ENCODE measurements at places on chromosomes 6 and 20.

DNA sequence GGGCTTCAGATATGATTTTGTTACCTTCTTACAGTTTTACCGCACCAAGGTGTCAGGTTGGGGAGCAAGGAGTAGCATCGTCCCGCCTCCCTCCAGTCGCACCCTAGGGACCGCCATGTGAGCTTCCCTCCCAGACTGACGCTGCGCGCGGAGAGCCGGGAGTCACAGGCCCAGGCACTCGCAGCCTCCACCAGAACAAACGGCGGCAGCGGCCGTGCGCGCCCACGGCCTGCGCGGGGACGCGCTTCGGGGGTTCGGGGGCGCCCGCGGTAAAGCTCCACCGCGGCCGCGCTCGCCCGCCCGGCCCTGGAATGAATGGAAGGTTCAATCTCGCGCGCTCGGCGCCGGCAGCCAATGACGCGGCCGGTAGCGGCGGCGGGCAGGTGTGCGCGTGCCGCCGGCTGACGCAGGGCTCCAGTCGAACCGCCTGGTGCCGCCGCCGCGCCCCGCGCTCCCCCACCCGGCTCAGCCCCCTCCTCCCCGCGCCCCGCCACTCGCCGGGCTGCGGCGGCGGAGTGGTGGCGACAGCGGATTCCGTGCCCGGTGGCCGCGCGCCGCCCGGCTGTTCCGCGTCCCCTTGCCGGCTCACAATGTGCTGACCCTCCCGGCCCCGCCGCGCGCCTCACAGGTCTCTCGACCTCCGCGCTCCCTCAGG, 16.5 kb upstream of the LIN28B start:
- DNase-seq = no peak

DNA sequence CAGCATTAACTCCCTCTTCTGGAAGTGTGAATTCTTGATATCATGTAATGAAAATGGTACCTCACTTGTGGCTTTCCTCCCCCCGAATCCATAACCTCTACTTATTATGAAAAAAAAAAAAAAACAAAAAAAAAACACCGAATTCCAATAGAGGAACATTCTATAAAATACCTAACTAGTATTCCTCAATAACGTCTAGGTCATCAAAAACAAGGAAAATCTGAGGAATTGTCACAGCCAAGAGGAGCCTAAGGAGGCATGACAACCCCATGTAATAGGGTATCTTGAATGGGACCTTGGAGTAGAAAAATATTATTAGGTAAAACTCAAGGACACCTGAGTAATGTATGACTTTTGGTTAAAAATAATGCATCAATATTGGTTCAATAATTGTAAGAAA, 38.9 kb upstream of the POLR1H start:
- no peak for DNase-seq

GRCh38 chr6:105667056-105667455, 264.2 kb upstream of the PREP start:
- DNase-seq = no peak

DNA sequence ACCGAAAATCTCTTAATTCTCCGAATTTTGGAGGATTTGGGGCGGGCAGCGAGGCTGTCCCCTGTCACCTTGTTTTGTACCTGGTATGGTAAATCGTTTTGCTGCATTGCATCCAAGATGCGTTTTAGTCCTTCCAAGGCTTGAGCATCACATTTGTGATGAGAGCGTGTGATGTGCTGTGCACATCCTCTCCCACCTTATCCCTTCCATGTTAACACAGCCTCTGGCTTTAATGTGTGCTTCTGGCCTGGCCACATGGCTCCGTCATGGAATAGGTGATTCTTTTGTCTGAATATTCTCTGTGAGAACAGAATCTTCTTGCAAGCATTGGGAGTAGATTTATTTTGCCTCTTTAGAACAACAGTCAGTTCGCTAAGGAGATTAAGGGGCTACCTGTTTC, 763 bp downstream of the TMEM14A start:
- no peak for DNase-seq

DNA sequence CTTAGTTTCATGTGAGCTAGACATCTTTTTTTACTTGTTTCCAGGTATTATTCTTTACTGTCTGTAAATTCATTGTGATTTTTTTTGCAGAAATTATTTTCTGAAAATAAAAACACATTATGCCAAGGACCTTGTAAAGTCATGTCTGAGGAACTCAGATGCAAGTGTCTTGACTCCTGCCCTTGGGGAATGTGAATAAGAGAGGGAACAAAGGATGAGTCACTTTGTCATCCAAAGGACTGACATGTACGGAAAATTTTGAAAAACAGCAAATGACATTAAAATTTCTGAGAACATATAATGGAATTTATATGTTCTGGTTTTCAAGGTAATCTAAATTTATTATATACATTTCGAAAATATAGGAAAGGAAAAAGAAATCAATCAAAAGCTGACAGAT, 660.4 kb downstream of the CD109 start:
- DNase-seq = no peak

DNA sequence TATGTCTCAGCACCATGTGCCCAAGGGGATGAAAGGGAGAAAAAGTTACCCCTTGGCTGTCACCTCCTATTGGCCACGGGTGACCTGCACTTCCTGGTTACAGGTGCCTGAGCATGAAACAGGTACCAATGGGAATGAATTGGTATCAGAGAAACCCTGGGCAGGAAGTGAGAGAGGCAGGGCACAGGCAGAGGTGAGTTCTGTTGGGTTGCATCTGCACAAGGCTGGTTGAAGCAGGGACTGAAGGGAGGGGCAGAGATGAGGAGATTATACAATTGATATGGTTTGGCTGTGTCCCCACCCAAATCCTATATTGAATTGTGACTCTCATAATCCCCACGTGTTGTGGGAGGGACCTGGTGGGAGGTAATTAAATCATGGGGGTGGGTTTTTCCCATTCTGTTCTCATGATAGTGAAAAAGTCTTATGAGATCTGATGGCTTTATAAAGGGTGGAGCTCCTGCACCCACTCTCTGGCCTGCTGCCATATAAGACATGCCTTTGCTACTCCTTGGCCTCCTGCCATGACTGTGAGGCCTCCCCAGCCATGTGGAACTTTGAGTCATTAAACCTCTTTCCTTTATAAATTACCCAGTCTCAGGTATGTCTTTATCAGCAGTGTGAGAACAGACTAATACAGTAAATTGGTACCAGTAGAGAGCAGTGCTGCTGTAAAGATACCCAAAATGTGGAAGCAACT, 291.8 kb downstream of the LRFN2 start:
- no peak for DNase-seq

- DNase-seq = no peak
Observed at GRCh38 chr6:31120151-31120915, at the start of gene CDSN. TSS of gene CDSN (minus strand) at chr6:31120446. CDS start at chr6:31120419, 27 bp downstream.

- no peak for DNase-seq
Observed at GRCh38 chr6:125868252-125868651, 77.5 kb downstream of the NCOA7 start.

DNA sequence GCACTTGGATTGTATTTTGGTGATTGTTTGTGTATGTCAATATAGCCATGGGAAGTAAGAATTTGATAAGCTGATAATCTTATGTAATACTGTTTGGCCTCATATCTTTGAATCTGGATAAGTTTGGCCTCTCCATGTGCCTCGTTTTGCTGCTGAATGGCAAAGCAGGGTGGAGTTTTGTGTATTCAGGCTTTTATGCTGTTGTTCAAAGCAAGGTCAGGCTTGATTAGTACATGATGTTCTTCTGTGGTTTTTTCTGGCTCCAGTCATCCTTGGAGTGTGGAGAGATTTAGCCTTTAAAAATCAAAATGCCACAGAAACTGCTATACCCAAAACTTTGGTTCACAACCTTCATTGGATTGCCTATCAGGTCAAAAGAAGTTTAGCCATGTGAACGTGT, 728.9 kb upstream of the GJE1 start:
- DNase-seq = no peak

DNA sequence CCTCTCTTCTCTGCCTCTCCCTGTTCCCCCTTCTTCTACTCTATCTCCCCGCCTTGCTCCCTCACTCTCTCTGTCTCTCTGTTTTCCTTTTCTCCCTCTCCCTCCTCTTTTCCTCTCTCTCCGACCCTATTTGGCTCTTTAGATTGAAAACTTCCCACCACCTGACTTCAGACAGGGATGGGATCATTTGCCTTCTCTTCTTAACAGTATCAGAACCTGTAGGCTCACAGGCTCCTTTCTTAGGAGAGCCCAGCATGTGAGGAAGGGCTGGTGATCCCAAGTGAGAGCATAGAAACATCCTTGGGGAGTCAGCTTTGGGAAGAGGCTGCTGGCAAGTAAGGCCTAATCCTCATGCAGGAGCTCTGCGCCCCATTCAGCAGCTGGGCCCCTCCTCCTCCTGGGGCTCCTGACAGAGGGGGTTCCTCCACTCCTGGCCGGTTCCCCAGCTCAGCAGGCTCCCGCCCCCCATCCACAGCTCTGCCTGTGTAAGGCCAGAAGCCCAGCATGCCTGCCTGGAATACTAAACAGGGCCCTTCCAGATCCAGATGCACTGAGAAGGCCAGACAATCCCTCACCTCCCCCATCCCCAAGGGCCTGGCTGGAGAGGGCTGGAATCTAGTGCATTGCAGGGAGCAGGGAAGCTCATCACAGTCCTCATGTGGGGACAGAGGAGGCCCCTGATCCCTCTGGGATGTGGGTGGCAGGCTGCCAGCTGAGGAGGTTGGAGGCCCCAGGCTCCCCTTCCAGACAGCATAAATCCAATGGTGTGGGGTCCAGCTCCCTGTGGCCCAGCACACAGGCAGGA, 93.4 kb downstream of the PTPRT start:
- no peak for DNase-seq

- no peak for DNase-seq
Observed at GRCh38 chr6:51105357-51105756, 286.7 kb downstream of the TFAP2B start.

- no peak for DNase-seq
Observed at GRCh38 chr20:44736170-44737021, 9.3 kb upstream of the KCNK15 start.

DNA sequence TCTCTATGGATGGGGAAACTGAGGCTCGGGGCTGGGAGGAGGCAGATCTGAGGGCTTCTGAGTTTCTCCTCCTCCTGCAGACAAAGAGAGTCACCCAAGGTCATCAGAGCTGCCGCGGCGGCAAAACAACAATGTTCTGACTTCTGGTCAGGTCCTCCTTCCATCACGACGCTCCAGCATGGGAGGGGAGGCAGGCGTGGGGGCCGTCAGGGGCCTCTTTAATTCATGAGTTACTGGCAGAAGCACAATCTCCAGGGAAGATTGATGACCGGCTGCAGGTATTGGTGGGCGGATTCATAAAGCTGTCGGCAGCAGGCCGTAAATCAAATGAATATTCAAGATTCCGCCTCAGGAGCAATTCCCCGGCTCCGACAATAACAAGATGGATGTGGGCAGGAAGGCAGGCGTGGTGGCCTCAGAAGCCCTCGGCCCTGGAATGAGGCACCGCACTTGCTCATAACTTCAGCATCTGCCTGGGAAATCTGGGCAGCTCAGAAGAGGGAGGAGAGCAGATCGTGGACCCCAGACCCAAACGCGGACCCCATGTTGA, 19.1 kb downstream of the PCK1 start:
- DNase-seq = no peak

- DNase-seq = no peak
Observed at GRCh38 chr6:12785301-12785700, 68.7 kb downstream of the PHACTR1 start.

- no peak for DNase-seq
Observed at GRCh38 chr20:31547720-31548298, 33.6 kb downstream of the HM13 start.

DNA sequence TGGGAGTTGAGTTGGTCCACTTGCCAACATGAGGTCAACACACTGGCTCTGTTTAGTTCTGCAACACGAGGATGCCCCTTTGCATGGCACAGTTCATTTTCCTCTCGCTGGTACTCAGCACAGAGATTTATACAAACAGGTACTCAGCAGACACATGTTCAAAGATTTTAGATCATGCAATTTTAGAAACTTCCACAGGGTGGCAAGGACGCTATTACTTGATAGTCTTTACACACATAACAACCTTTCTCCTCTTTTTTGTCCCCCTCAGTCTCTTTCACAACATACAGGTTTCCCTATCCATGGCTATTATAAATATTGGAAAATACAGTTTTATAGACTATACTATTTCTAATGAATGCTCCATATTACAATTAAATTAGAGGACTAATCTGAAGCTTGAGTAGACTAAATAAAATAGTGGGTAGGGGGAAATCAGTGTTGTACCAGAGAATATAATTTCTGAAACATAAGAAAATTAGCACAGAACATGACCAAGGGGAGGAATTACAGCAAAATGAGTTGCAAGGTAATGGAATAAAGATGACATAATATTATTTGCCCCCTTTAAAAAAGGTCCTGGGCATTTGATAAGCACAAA, 331.8 kb upstream of the BTBD3 start:
- DNase-seq = no peak

DNA sequence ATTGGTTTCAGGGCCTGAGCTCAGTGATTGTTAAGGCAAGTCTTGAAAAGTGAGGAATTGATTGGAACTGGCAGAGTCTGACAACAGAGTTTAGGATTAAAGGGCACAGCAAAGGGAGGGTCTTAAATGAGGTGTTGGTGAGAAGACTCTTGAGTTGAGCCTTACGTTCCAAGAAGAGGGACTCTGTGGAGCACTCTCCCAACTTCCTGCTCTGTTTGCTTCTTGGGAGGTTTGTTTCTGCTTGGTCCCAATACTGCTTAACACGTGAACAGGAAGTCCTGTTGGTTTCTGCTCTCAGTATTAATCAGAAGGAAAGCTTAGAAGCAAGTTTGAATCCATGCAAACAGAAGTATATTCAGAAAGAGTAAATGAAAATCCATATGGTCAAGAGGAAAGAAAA, 15.6 kb upstream of the SYNDIG1 start:
- DNase-seq = no peak

GRCh38 chr20:10559266-10559665, 114.5 kb downstream of the JAG1 start:
- no peak for DNase-seq

Data from stimulated activated CD4-positive, alpha-beta T cell treated with anti-CD3 and anti-CD28 coated beads, Interleukin-4, amount 100 ng/mL, for 1 hour (primary cell).